ENCODE measurements at places on chromosomes 2 and 18.

- no peak for DNase-seq
Measured at GRCh38 chr2:218001629-218002028, 1.2 kb downstream of the TNS1 start.

DNA sequence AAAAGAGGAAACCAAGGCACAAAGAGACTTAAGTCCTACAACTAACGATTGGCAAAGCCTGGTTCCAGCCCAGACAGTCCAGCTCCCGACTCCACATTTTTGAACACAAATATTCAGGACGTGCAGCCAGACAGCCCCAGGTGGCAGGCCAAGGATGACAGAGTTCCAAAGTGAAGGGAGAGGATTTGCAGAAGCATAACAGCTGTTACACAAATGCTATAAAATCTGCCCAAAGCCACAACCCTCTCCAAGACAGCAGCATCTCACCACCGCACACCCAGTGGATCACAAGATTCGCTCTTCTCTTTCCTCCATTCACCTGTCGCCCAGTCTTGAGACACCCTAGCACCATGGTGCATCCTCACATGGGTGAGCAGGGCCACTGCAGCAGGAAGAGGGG lies 227.1 kb upstream of the ID2 start:
- no peak for DNase-seq

DNA sequence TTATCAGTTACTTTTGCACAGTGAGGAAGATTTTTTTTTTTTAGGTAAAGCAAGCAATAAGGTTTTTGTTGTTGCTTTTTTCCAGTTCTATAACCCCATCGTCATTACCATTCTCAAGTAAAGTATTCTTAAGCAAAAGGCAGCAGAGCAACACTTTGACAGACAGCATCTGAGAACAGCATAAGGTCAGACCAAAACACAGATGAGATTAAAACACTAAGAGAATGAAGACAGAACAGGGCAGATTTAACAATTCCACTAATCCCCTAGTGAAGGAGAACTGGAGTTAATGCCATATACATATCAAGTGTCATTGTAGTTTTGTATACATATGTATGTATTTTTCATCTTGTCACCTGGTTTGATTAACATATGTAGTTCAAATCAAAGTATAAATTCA lies 290.2 kb downstream of the METTL4 start:
- DNase-seq: no peak

GRCh38 chr2:171386627-171387026 lies 47.2 kb downstream of the METTL8 start:
- DNase-seq: no peak

GRCh38 chr2:163563336-163563735 lies 172.5 kb downstream of the FIGN start:
- DNase-seq: no peak

DNA sequence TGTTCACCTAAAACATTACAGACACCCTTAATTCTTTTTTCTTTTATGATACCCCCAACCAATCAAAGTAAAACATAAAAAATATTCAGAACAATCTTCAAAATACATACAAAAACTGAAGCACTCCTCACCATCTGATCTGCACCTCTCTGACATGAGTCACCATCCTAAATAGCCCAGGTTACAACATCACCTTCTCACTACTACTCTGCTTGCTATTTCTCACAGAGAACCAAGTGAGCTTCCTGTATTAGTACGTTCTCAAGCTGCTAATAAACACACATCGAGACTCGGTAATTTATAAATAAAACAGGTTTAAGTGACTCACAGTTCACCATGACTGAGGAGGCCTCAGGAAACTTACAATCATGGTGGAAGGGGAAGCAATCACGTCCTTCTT lies 183.5 kb downstream of the CBLN2 start:
- no peak for DNase-seq

DNA sequence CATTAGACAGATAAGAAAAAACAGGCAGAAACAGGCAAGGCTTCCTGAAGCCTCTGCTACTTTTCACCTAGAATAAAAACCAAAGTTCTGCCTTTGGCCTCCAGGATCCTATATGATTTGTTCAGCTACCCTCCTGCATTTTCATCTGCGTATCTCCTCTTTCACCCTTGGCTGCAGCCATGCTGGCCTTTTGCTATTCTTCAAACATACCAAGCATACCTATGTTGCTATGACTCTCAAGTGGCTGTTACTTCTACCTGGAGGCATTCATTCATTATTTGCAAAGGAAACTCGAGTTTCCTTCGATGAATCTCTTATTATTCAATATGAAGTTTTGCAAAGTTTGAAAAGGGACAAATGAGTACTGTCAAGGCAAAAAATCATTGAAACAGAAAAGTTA lies 106.4 kb upstream of the HNMT start:
- DNase-seq: no peak

GRCh38 chr2:206160807-206161179 lies 1.1 kb downstream of the EEF1B2 start:
- DNase-seq: no peak

DNA sequence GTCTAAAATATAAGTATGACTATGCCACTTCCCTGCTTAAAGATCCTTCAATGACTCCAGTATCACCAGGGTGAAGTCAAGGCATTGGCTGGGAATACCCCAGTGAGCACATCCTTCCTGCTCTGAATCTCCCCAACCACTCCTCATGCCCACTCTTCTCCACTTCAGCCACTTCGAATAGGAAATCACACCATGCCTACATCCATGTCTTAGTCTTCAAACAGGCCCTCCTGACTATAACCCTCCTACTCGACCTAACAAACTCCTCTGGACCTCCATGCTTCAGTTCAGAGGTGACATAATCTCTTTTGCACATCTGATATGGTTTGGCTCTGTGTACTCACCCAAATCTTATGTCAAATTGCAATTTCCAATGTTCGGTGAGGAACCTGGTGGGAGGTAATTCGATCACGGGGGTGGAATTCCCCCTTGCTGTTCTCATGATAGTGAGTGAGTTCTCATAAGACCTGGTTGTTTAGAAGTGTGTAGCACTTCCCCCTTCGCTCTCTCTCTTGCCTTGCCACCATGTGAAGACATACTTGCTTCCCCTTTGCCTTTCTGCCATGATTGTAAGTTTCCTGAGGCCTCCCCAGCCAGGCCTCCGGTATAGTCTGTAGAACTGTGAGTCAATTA lies 87.8 kb upstream of the TFCP2L1 start:
- no peak for DNase-seq

GRCh38 chr2:71892423-71892730 lies 255.3 kb downstream of the CYP26B1 start:
- DNase-seq: no peak

- no peak for DNase-seq
Measured at GRCh38 chr18:28522236-28522635, 345.3 kb upstream of the CDH2 start.

GRCh38 chr2:75466708-75467311 lies 93.9 kb downstream of the EVA1A start:
- no peak for DNase-seq

- DNase-seq: no peak
Measured at GRCh38 chr2:236088368-236089057, 79.7 kb downstream of the GBX2 start.

- no peak for DNase-seq
Measured at GRCh38 chr2:128380061-128380889, 61.6 kb upstream of the HS6ST1 start.

DNA sequence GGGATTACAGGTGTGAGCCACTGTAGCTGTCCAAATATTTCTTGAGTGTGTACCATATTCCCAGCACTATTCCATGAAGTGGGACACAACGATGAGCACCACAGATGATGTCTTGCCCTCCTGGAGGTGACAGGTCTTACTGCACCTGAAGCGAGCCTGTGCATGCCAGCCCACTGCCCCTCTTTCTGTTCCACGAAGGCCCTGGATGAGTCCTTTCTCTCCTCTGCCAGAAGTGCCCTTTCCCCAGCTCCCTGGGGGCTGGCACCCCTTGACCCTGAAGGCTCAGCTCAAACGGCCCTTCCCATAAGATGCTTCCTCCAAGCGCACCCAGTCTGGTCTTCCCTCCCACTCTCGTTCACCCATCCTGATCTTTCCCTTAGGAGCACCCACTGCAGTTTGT lies 5.5 kb downstream of the ATP6V1B1 start:
- no peak for DNase-seq

DNA sequence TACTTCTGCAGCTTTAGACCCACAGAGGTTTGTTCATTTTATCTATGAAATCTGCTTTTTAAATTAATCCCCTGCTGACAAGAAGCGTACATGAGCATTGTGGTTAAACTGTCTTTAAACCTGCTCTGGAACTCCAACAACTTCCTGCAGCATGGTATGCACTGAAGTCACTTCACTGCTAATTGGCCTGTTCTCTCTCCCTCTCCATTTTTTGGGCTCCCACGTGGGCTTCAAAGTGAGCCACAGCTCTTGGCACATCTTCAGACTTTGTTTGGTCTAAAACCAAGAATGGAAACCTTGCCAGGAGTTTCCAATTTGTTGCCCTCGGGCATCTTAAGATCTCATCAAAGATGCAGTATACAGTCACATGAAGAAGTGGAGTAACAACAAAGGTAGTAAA lies 311.4 kb downstream of the LRRTM1 start:
- no peak for DNase-seq

DNA sequence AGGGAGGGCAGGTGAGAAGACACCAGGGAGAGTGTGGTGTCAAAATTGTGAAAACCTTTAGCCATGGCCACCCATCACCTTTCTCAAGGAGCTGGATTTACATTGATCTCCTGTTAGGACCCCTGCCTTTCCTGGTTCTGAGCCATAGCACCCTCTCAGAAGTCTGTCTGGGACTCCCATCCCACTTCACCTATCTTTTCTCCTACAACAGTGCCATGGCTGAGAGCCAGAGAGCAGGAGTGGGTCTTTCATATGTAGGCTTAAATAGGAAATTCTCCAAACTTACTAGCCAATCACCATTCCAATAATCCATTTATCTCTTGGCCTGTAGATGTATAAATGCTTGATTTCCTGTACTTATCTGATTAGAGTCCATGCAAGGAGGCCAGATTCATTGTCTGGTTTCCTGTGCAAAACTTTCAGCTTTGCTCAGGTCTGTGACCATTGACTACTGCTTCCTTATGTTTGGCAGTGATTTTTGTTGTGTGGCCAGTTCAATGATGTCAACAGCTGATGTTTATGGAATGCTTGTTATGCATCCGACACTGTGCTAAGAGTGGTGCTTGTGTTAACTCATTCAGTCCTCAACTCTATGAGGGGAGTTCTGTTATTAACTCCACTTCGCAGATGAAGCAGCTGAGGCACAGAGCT lies 57.6 kb upstream of the IGFBP5 start:
- DNase-seq: no peak

- DNase-seq: no peak
Measured at GRCh38 chr2:62727259-62727867, 21.9 kb downstream of the EHBP1 start.

GRCh38 chr2:130843321-130843985 lies 6.7 kb downstream of the ARHGEF4 start:
- no peak for DNase-seq

DNA sequence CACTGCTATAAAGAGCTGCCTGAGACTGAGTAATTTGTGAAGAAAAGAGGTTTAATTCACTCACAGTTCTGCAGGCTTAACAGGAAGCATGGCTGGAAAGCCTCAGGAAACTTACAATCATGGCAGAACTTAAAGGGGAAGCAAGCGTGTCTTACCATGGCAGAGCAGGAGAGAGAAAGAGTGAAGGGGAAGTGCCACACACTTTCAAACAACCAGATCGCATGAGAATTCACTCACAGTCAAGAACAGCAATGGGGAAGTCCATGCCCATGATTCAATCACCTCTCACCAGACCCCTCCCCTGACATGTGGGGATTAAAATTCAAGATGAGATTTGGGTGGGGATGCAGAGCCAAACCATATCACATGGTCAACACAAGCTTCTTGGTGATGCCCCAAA lies 34.7 kb upstream of the CDK5R2 start:
- DNase-seq: no peak

DNA sequence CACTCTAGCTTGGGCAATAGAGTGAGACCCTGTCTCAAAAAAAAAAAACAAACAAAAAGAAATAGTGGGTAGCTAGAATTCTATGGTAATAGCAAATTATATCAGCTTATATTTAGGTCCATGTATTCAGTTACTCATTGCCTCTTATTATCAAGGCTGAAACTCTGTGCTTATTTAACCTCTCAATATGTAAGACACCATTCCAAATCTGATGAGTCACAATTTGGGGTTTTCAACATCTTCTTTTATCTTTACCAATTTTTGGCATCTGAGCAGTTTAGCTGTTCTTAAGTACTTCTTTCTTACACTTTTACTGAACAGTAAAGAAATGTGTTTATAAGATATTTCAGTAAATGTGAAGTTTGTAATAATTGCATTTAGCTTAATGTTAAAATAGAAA lies 69.3 kb downstream of the TTC27 start:
- DNase-seq: no peak

GRCh38 chr2:9771481-9772017 lies 71.7 kb upstream of the TAF1B start:
- no peak for DNase-seq

DNA sequence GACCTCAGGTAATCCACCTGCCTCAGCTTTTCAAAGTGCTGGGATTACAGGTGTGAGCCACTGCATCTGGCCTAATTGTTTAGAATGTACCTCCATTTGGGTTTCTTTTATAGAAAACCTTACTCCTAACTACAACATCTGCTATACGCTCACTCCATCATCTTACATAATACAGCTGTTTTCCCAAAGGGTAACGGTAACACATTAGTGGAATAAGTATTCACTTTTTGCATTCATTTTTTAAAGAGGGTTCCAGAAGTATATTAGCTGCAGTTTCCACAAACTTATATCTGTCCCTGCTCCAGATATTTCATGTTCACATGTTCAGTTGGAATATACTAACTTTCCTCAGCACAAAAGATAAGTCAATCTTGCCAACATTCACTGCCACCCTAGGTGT lies 640.1 kb upstream of the FSHR start:
- DNase-seq: no peak

DNA sequence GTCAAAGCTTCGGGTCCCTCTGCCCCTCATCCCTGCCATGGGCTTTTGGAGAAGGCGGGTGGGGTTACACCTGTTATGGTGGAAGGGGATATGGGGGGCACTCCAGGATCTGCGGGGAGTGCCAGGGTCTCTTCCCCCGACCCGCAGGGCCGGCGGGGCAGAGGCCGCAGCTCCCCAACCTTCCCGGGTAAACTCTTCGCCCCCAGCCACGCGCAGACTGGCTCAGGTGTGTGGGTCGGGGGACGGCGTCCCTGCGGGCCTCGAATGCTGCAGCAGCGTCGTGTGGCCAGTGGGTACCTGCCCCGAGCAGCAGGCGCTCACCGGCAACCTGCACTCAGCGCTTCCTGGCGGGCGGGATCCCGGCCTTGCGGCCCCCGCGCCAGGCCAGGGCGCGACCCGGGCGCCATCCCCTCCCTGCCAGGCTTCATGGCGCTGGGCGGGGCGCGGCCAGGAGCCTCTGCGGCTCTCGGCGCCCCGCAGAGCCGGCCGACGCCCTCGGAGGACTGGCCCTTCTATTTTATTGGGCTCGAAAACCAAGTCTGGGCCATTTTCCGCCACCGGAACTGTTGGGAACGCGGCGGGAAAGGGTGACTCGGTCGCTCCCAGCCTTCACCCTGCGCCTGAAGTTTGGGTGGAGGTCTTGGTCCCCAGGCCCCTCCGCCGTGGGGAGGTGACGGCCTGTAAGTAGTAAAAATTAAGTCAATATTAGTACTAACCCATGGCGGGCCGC lies 4.5 kb downstream of the GBX2 start:
- no peak for DNase-seq

GRCh38 chr2:80469428-80469827 lies 164.9 kb upstream of the LRRTM1 start:
- no peak for DNase-seq

All from effector CD4-positive, alpha-beta T cell (primary cell).